Urinary bladder (tissue), 4 donors: ENCODE measurements at places on chromosomes 16 and 17. TPM values are rescaled to one million over a fixed set of nuclear protein-coding genes. Genes with fewer than 3 reads are reported as not detected.

DNA sequence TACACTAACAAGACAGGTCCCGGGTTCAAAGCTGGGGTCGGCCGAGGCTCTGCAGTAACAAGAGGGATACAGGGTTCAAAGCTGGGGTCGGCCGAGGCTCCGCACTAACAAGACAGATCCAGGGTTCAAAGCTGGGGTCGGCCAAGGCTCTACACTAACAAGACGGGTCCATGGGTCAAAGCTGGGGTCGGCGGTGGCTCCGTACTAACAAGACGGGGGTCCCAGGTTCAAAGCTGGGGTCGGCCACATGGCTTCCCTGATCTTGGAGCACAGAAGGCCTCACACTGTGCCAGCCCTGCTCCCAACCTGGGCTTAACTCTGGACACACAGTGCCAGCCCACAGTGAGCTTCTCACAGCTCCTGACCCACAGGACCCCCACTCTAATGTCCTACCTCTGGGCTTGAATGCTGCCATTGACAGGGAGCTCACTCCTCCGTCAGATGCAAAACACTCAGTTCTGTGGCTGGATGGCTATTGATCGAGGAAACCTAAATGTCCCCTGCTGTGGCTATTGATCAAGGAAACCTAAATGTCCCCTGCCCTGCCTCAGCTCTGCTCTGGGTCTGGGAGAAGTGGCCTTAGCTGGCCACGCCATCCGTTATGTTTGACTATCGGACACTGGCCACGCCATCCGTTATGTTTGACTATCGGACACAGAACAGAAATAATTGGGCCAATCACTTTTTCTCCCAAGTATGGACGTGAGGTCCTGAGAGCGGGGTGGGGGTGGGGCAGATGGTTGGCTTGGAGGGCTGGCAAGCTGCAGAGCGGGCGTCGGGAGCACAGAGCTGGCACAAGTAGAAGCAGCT, 54.6 kb upstream of the DOC2B start:
- no peak for DNase-seq

GRCh38 chr17:72125742-72126141, 4.9 kb downstream of the SOX9 start:
- no peak for DNase-seq

DNA sequence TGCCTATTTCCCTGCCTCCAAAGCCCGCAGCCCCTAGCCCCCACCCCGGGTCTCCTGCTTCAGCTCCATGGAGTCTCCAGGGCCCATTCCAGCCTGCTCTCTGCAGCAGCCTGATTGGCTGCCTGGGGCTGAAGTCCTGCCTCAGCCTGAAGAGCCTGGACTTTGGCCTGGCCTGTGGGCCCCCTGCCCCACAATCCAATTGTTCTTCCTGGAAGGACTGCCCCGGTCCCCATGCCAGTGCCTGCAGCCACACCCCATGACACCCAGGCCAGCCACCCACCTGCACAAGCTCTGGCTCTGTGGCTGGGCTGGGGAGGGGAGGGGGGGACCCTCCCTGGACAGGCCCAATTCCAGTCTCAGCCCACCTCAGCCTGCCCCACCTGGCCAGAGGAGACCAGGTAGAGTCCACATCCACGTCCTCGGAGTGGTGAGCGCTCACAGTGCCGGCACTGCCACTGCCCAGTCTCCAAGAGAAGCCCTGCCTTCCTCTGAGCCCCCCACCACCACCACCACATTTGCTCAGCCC, 12.3 kb downstream of the ENPP7 start:
- no peak for DNase-seq

RNF43 gene
- polyA plus RNA-seq, result 1.2 TPM

GRCh38 chr17:29546830-29547229, 20.0 kb downstream of the ABHD15 start:
- DNase-seq, result no peak

DNA sequence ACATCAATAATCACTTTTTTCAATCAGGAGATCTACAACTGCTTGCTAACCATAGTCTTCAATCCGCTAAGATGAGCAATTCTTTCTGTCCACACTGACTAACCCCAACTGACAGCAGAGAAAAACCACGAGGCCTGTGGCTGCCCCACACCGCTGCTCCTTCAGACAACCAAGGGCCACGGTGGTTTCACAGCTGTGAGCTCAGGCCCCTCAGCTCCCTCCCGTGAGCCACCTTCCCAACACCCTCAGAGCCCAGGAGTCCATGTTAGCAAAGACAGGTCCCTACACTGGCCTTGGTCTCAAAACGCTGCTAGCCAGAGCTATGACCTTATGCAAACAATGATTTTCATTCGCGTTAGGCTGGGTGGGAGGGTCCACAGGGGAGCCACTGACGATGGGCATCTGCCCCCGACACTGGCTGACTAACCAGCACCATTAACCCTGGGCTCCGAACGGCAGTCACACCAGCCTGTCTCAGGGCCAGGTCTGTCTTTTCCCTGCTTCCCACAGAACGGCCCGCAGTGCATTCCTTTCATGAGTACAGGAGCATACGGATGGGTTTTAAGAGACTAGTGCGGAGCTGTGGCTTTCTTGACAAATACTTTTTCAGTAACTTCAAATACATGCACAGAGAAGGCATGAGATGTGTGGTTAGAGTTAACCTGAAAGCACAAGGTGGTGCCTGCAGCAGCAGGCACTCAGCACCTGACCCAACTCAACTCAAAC, 67.3 kb downstream of the ANKRD11 start:
- no peak for DNase-seq

GRCh38 chr17:74566132-74566753, 1.1 kb downstream of the CD300H start:
- no peak for DNase-seq

DNA sequence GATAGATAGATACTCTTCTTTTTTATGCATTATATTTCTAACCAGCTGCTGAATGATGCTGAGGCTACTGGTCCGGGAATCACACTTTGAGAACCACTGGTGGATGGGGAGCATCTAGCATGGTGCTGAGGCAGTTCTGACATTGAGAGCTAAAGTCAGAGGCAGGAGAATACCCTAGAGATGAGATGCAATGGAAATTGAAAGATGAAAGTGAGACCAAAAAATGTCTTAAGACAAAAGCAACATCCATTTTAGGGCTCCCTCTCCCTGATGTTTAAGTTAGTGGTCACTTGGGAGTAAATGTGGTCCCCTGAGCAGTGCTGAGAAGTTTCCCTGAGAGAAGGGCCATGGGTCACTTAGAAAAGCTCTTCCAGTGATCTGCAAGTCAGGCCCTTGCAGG, 6.8 kb downstream of the PCTP start:
- DNase-seq, result no peak

PARD6A gene
- polyA plus RNA-seq, result 6.5 TPM

ETV4 gene
- 1.2 TPM for polyA plus RNA-seq

GRCh38 chr16:72836181-72836580, 211.7 kb downstream of the ZFHX3 start:
- DNase-seq, result no peak

GRCh38 chr16:22323959-22324786, 27.0 kb downstream of the POLR3E start:
- no peak for DNase-seq

GRCh38 chr17:44144966-44145739, 3.4 kb downstream of the HROB start:
- DNase-seq, result no peak

- no peak for DNase-seq
These were observed 16.9 kb downstream of the RPH3AL start for GRCh38 chr17:335691-336090.

CMTM2 gene
- not detected for polyA plus RNA-seq

DNA sequence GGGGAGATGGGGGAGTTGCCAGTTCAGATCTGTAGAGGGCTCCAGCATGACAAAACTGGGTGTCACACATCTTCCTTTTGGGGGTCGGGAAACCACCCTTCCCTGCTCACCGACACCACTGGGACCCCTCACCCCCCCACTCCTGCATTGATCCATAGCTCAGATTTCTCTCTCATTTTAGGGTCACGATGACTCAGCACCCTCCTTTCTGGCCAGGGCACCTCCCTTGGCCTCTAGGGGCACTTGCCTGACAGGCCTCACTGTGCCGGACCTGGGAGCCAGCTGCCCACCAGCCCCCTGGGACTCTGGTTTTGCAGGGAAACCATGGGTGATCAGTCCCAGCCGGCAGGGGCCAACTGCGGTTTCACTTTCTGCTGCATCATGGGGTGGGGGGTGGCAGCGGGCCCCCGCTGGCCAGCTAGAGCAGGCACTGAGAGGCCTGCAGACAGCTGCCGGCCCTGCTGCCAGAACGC, 239.4 kb downstream of the MRTFB start:
- no peak for DNase-seq

DNA sequence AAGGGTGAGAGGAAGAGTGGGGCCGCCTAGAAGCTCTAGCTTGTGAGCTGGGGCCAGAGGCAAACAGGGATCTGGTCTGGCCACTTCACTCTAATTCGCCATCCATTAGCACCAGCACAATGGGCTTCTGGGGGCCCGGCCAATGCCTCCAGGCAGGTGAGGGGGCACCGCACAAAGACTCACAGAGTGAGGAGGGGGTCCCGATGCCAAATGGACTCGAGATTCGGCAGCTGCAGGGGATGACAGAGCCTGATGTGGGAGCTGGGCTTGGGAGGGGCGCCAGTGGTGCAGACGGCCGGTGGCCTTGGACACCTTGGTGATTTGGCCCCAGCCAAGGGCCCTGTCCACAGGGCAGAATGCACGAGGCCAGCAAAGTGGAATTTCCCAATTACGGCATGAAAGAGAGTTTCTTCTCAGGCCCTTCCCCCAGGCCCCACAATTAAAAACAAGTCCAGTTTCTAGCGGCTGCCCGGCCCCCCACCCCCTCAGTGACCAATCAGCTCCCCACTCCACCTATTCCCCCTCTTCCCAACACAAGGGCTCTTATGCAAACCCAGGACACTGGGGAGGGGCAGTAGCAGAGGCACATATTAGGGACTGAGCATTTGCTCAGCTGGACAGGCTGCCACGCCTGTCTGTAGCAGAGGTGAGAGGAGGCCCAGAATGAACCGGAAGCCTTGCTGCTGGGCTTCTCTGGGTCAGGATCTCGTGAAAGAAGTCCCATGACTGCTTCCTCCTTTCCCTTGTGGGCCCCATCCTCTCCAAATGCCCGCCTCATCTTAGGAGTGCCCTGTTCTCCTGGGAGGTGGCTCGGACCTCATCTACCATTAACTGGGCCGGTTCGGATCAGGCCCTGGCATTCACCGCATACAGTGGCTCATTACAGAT, 39.4 kb upstream of the MTSS2 start:
- no peak for DNase-seq

DNA sequence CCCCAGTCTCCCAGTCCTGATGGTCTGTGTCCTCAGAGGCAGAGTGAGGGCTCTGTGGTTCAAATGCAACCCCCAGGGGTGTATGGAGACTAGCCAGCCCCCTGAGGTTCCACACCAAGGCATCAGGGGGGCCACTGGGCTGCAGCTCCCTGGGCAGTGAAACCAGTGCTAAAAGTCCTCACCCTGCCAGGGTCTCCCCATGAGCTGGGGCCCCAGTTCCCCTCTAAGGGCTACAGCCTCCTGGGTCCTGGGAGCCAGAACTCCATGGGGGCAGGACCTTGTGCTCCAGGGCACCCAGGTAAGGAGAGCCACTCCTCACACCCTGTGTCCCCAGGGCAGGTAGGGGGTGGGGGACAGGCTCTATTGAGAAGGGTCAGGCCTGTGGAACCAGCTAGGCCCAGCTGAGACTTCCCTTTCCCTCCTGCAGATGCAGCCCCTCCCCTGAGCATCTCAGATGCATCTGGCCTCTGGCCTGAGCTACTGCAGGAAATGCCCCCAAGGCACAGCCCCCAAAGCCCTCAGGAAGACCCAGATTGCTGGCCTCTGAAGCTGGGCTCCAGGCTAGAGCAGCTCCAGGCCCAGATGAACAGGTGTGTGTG, 6.4 kb upstream of the DCAF7 start:
- no peak for DNase-seq

DNA sequence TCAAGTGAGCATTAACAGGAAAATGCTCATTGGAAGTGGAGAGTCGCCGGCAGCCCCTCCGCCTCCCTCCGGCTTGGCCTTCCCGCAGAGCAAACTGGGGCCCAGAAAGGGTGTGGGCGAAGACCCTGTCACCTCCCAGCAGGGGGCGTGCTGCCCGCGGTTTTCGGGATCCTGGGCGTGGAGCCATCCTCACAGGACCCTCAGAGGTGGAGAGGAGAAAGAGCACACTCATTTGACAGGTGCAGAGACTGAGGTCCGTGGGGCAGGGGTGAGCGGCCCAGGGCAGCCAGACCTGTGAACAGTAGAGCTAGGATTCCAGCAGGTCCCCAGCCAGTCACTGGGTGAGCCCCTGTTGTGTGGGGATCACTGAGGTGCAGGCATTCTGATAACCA, 1002.9 kb downstream of the KCNJ18 start:
- no peak for DNase-seq

GRCh38 chr16:15573274-15573895, 69.6 kb downstream of the MARF1 start:
- DNase-seq, result no peak

DNA sequence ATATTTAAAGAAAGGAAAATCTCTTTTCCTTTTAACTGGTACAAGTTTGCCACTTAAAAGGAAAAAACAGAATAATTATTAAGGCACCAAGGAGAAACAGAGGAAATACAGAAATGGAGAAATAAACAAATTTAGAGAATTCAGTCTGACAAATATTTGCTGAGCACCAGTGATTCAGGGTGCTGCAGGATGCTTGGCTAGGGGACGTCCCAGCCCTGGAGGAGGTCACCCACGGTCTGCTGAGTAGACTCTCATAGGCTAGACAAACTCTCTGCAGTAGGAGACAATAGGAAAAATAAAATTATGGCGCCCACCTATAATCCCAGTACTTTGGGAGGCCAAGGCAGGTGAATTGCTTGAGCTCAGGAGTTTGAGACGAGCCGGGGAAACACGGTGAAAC, 15.9 kb downstream of the C1QTNF1 start:
- DNase-seq, result no peak

GRCh38 chr17:179066-179432, 2.4 kb downstream of the DOC2B start:
- DNase-seq, result no peak

- no peak for DNase-seq
These were observed 83.2 kb downstream of the ZZEF1 start for GRCh38 chr17:4059656-4060055.

SAT2 gene
- polyA plus RNA-seq, result 116 TPM
